ENCODE measurements at places on chromosomes 4 and X. TPM values are rescaled to one million over a fixed set of nuclear protein-coding genes. Genes with fewer than 3 reads are reported as not detected.

DNA sequence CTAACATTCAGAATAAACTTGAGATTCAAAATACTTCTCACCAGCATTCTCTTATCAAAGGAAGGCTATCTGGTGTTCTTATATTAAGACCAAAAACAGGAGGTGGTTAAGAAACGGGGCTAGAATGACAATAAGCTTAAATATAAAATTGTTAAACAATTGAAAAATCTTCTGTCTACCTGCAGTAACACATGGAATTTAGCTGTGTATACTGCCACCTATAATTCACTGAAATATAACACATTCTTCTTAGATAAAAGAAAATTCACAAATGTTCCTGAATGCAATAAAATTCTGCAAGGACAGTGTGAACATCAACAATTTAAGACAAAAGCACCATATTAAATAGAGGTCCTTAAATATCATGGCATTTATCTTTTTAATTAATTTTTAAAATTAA is 11.5 kb upstream of the PCDH10 start:
- H3K27me3 ChIP-seq = no peaks in the 10 kb centered on the region
- no peak for DNase-seq
- H3K36me3 ChIP-seq = no peaks in the 10 kb centered on the region
- no peak overlapping the region for H3K4me3 ChIP-seq
- H3K27ac ChIP-seq = no peak overlapping the region

Gene PNCK
- total RNA-seq = 0.18 TPM

DNA sequence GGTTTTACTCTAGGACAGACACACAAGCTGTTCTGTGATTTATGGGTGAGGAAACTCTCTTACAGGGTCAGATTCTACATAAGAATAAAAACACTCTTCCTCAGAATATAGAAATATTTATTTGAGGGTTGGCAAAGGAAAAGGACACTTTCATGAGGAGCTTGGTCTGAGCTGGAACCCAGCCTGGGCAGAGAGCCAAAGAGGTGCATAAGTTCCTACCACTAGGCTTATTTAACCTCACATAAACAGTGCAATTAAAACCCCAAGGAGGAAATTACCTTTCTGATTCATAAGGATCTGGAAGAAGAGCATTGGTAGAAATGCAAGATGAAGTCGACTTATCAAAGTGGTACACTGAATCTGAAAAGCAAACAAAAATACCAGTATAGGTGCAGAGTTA is 32.9 kb downstream of the SETD7 start:
- H3K27ac ChIP-seq = no peak overlapping the region
- no peak for DNase-seq
- peaks cover 69% of the 10 kb centered on the region for H3K36me3 ChIP-seq
- no peak overlapping the region for H3K4me3 ChIP-seq
- H3K27me3 ChIP-seq = no peaks in the 10 kb centered on the region
- peaks cover 13% of the 10 kb centered on the region for H3K4me1 ChIP-seq

- H3K36me3 ChIP-seq = no peaks in the 10 kb centered on the region
- no peak overlapping the region for H3K4me3 ChIP-seq
- H3K27me3 ChIP-seq = no peaks in the 10 kb centered on the region
- no peak for DNase-seq
- H3K4me1 ChIP-seq = no peaks in the 10 kb centered on the region
These were observed 169.8 kb upstream of the JADE1 start for GRCh38 chr4:128639541-128640270.

Gene AMOT
- total RNA-seq = 1.7 TPM

- peaks cover 13% of the 10 kb centered on the region for H3K36me3 ChIP-seq
- H3K27ac ChIP-seq = no peak overlapping the region
- no peak for DNase-seq
- peaks cover 85% of the 10 kb centered on the region for H3K27me3 ChIP-seq
- no peak overlapping the region for H3K4me3 ChIP-seq
These were observed 14.0 kb upstream of the PITX2 start for GRCh38 chr4:110636680-110637407.

- H3K36me3 ChIP-seq = no peaks in the 10 kb centered on the region
- no peak for DNase-seq
- H3K4me3 ChIP-seq = no peak overlapping the region
- H3K27me3 ChIP-seq = no peaks in the 10 kb centered on the region
- H3K27ac ChIP-seq = no peak overlapping the region
- peaks cover 4% of the 10 kb centered on the region for H3K4me1 ChIP-seq
These were observed 18.0 kb downstream of the CRMP1 start for GRCh38 chr4:5874811-5875449.

Gene SPP1
- 0.67 TPM for total RNA-seq

DNA sequence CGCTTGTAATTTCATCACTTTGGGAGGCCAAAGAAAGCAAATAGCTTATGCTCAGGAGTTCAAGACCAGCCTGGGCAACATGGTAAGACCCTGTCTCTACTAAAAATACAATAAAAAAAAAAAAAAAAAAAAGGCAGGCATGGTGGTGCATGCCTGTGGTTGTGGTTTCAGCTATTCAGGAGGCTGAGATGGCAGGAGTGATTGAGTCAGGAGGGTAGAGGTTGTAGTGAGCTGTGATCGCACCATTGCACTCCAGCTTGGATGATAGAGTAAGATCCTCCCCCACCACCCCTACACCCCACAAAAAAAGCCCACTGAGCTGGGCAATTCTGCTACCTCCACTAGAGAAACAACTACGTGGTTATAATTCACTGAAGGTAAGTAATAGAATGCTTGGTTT is 118.8 kb upstream of the PCDH18 start:
- no peaks in the 10 kb centered on the region for H3K27me3 ChIP-seq
- no peak for DNase-seq
- H3K4me3 ChIP-seq = no peak overlapping the region

DNA sequence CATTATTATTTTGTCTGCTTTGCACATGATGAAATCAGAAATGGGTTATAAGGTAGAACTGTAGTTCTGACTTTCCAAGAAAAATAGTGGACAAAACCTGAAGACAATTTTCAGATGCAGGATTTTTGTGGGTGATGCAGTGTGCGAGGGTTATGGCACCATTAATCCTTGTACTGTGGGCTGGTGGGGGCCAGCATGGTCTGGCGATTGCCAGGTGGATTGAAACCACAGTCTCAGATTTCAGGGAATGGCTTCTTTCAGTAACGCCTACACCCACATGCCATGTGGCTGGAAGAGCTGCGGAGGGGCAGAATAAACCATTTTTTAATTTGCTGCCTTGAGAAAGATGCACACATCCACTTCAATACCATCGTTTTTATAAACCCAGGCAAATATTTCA is 150.5 kb downstream of the ARSF start:
- no peak overlapping the region for H3K27ac ChIP-seq
- no peaks in the 10 kb centered on the region for H3K36me3 ChIP-seq
- H3K4me3 ChIP-seq = no peak overlapping the region
- no peak for DNase-seq
- H3K4me1 ChIP-seq = no peaks in the 10 kb centered on the region

- H3K36me3 ChIP-seq = no peaks in the 10 kb centered on the region
- no peak overlapping the region for H3K4me3 ChIP-seq
- DNase-seq = no peak
- no peaks in the 10 kb centered on the region for H3K27me3 ChIP-seq
These were observed 58.3 kb downstream of the MTNR1A start for GRCh38 chr4:186497043-186497442.

- DNase-seq = no peak
- H3K27me3 ChIP-seq = no peaks in the 10 kb centered on the region
- H3K4me1 ChIP-seq = peaks cover 9% of the 10 kb centered on the region
- H3K4me3 ChIP-seq = no peak overlapping the region
- no peaks in the 10 kb centered on the region for H3K36me3 ChIP-seq
These were observed 21.2 kb upstream of the PDE6B start for GRCh38 chr4:604131-604530.

Gene TMEM185A
- 17.2 TPM for total RNA-seq

GRCh38 chr4:163697121-163697520 is 202.6 kb downstream of the TMA16 start:
- H3K4me3 ChIP-seq = no peak overlapping the region
- no peaks in the 10 kb centered on the region for H3K27me3 ChIP-seq
- DNase-seq = no peak
- no peaks in the 10 kb centered on the region for H3K36me3 ChIP-seq
- H3K27ac ChIP-seq = no peak overlapping the region
- no peaks in the 10 kb centered on the region for H3K4me1 ChIP-seq

Gene DMRTC1
- total RNA-seq = not detected
